ENCODE measurements at places on chromosomes 4 and X. TPM values are rescaled to one million over a fixed set of nuclear protein-coding genes. Genes with fewer than 3 reads are reported as not detected.

DNA sequence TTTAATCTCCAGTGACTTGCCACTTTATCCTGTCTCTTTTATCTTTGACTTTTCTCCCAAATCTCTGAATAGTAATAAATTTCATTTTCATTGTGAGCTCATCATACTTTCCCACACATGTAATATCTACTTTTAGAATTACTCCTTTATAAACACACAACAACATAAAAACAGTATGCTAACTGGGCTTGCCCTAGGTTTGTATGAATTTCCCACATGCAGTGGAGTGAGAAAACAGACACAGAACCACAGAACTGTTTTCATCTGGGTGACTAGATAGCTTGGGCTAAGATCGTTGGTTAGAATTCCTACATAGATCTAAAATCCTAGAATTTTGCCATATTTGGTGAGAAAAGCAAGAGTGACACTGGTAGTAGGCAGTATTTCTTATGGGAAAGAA, 409.5 kb downstream of the SPRY1 start:
- no peak for DNase-seq

GRCh38 chr4:123064390-123064789, 142.0 kb upstream of the NUDT6 start:
- DNase-seq: no peak

DNA sequence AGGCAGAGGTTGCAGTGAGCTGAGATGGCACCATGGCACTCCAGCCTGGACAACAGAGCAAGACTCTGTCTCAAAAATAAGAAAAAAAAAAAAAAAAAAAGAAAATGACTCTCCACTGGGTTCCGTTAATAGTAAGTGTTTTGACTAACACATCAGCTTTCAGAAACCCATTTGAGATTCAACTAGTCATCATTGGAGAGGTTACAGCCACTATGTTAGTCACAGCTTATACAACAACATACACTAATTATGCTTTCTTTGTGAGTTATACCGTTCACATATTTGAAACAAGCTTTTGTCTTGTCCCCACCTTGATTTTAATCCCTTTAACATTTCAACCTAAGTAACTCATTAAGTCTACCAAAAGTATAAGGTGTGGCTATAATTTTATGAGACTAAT, 48.2 kb downstream of the HADH start:
- no peak for DNase-seq

- DNase-seq: no peak
These were observed 32.2 kb upstream of the CCKAR start for GRCh38 chr4:26522478-26522877.

DNA sequence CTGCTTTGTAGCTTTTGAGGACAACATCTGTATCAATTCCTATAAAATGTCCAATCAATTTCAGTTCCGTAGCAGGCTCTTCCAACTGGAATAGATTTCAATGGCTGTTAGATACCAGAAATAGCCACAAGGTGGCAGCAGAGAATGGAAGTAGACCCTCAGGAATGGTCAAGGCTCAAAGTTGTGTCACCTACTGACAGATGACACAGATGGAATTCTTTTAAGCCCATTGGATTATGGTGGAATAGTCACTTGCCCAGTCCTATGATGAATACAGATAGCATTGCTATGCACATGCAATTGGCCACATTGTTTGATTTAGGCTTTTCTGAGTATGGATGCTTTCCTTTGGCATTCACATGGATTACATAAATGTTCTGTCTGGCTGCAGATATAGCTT, 130.4 kb upstream of the RADX start:
- DNase-seq: peak; percentile 20

- DNase-seq: no peak
These were observed 45.0 kb downstream of the PSAPL1 start for GRCh38 chr4:7389719-7390118.

The MAGEA4 gene
- total RNA-seq: not detected

GRCh38 chrX:9148615-9149399, 114.9 kb upstream of the FAM9B start:
- DNase-seq: no peak

GRCh38 chrX:80876877-80877276, 67.2 kb upstream of the BRWD3 start:
- no peak for DNase-seq

DNA sequence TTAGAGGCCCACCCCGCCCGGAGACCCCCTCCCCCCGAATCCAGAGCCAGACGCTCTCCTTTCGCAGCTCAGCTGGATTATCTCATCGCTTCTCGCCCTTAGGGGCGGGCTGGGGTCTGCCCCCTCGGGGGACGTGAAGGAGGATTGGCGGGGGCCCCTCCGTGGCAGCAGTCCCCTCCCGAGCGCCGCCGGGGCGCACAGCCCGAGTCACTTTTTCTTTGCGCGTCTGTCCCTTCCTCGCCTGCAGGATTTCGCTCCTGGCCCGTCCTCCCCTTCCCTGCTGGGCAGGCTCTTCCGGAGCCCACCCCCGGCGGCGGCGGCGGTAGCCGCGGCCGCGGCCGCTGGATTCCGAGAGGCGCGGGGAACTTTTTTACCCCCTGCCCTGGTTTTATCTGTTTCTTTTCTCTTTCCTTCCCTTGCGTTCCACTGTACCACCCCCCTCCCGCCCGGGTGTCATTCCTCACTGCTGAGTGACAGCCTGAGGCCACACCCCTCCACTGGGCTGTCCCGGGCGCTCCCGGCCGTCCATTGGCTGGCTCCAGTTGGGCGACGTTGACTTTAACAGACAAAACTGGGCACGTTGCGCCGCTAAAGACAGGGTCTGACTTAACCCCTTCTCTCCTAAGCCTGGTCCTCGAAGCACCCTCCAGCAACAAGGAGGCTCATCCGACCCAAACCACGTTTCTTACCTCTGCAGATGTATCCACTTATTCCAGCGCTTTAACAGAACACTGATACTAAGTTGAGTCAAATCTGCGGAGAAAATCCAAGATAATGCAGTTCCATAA, 492 bp upstream of the NKX3-2 start:
- DNase-seq: peak; percentile 85

The TMEM154 gene
- 139 TPM for total RNA-seq

DNA sequence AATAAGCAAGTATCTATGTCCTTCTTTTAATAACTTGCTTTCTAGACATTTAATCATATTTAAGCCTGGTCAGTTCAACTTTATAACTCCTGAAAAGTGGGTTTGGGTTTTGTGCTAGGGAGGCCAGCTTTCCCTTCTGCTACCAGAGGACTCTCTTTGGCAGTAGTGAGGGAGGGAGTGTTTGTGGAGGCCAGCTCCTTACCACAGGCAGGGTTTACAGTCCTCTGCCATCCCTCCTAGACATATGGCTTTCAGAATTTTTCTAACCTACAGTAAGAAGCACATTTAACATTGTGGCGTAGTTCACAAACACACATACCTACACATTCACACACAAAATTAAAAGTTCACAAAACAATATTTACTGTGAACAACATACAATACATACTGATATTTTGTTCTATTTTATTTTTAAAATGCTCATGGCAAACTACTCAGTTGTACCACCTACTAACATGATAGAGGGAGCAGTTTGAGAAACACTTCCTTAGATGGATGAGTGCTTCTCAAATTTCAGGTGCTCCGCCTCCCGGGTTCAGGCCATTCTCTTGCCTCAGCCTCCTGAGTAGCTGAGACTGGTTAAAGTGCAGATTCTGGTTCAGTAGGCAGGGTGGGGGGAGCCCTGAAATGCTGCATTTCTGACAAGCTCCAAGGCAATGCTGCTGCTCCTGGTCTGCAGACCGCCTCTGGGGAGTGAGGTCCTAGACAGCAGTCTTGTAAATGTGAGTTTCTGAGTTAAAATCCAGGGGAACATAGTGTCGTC, 86.7 kb downstream of the PTTG2 start:
- DNase-seq: no peak
